Central memory CD8-positive, alpha-beta T cell (primary cell): ENCODE measurements at places on chromosomes 4 and X.

GRCh38 chrX:84156821-84157220, 31.2 kb downstream of the RPS6KA6 start:
- no peak for DNase-seq
- H3K36me3 ChIP-seq, result no peaks in the 10 kb centered on the region
- no peak overlapping the region for H3K27ac ChIP-seq
- no peaks in the 10 kb centered on the region for H3K27me3 ChIP-seq

- no peak for DNase-seq
- peaks cover 2% of the 10 kb centered on the region for H3K36me3 ChIP-seq
- H3K27ac ChIP-seq, result no peak overlapping the region
- peaks cover 8% of the 10 kb centered on the region for H3K4me1 ChIP-seq
- H3K27me3 ChIP-seq, result no peaks in the 10 kb centered on the region
- no peak overlapping the region for H3K4me3 ChIP-seq
Observed at GRCh38 chr4:48190839-48191238, 56.8 kb upstream of the TXK start.

DNA sequence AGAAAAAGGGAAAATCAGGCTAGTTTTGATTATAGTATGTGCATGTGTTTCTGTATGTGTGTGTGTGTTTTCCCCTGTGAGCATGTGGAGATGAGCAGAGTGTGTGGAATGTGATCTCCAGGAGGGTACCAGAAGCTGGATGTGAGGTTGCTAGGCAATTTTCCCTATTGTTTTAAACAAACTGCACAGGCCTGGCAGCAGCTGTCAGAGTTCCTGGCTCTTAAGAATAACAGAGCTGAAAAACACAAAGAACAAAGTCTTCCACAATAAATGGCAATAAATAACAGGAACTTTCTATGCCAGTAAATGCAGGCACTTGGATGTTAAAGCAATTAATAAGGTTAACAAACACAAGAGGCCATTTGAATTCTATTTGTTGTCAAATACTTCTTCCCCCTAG, 344.6 kb upstream of the CTSO start:
- no peaks in the 10 kb centered on the region for H3K36me3 ChIP-seq
- no peak overlapping the region for H3K27ac ChIP-seq
- no peaks in the 10 kb centered on the region for H3K27me3 ChIP-seq
- DNase-seq, result no peak
- H3K4me1 ChIP-seq, result no peaks in the 10 kb centered on the region

DNA sequence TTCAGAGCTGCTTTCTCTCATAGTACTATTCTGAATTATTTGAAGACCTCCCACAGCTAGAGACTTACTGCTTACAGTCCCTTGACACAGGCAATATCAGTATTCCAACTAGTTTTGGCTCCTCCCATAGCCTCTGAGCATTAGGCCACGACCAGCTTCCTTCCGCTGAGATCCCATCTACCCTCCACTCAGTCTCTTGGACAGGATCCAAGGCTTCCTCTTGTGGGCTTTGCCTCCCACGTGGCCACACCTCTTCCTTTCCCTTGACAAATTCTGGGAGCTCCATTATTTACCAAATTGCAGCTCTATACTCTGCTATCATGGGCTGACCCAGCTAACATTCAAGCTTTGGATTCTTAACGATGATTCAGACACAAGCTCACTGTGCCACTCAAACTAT, 470.4 kb upstream of the GALNT7 start:
- H3K36me3 ChIP-seq, result no peaks in the 10 kb centered on the region
- H3K4me1 ChIP-seq, result no peaks in the 10 kb centered on the region
- no peak for DNase-seq
- H3K27me3 ChIP-seq, result no peaks in the 10 kb centered on the region
- H3K27ac ChIP-seq, result no peak overlapping the region

DNA sequence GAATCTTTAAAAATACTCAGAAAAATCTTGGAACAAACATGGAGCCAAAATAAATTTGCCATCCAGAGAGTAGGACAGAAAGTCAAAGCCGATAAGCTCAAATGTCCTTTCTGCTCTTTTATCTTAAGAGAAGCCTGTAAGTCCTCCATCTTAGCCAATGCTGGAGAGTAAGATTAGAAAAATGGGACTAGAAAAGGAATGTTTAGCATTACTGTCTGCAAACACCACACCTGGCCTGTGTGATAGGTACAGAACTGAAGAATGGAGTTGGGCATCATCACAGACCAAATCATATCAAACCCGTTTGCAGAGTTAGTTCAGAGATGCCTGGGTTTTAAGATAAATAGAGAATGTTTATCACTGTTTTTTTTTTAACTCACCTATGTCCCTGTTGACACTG, 10.5 kb upstream of the SLC39A8 start:
- H3K4me1 ChIP-seq, result no peaks in the 10 kb centered on the region
- no peak for DNase-seq
- H3K27ac ChIP-seq, result no peak overlapping the region
- no peak overlapping the region for H3K4me3 ChIP-seq
- no peaks in the 10 kb centered on the region for H3K27me3 ChIP-seq

GRCh38 chr4:77015390-77015789, 60.4 kb downstream of the CCNI start:
- no peaks in the 10 kb centered on the region for H3K27me3 ChIP-seq
- H3K4me1 ChIP-seq, result peaks cover 22% of the 10 kb centered on the region
- DNase-seq, result no peak
- H3K4me3 ChIP-seq, result no peak overlapping the region

DNA sequence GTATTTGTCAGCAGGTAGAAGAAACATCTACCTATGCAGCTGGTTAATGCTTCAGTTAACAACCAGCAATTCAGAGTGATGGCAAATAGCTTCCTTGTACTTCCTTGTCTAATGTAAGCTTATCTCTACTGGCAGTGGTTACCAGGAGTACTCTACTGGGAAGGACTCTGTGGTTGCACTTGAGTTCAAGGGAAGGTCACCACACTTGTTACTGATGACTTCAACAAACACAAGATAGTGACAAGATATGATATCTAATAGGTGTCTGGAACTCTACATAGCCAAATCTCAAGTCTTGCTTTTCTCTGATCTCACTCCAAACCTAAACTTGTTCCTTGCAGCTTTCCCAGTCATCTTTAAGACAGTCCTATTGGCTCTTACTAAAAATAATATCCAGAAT, 1644.9 kb upstream of the TENM3 start:
- no peak overlapping the region for H3K27ac ChIP-seq
- no peaks in the 10 kb centered on the region for H3K27me3 ChIP-seq
- H3K36me3 ChIP-seq, result no peaks in the 10 kb centered on the region

DNA sequence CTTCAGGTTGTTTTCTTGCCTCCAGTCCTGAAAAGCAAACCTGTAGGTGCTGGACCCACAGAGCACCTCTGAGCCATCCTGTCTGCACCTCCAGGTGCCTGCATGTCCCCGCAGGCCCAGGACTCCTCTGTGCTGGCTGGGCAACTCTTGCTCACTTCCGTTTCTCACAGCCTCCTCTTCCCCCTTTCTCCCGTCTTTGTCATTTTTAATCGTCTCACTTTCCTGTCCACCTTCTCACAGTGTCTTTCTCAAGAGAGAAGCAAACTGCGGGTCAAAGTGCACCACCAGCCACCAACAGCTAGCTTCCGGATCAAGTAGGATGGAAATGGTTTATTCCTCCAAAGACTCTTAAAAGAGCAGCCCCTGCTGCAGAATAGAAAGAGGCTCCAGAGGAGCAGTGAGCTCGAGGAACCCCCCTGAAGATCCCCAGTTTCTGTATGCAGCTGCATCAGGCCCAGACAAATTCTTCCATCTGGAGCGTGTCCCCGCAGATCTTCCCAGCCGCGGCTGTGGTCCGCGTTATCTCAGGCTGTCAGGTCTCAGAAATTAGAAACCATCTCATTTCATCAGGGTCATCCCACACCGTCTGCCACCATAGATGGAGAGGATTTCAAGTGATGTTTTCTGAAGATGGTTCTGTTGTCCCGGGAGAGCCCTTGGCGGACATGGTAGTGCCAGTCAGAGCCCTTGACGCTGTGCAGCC, 87.7 kb downstream of the FHDC1 start:
- no peak overlapping the region for H3K27ac ChIP-seq
- peaks cover 27% of the 10 kb centered on the region for H3K27me3 ChIP-seq
- H3K4me1 ChIP-seq, result no peaks in the 10 kb centered on the region
- H3K4me3 ChIP-seq, result no peak overlapping the region

DNA sequence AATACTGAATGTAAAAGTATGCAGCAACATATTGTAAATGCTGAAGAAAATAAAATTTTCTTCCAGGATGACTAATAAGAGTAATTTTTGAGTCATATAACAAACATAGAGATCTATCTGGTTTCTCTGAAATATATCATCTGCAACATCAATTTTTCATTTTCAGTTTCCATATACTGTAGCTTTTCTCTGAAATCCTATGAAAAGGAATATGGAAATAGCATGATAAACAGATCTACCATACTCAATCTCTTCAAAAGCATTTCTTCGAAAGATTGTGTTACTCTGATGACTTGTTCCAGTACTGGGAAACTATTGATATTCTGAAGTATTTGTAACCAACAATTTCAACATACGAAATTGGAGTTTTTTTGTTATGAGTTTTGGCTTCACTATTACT, 1156.7 kb downstream of the FAM133A start:
- no peaks in the 10 kb centered on the region for H3K4me1 ChIP-seq
- H3K4me3 ChIP-seq, result no peak overlapping the region
- H3K27me3 ChIP-seq, result no peaks in the 10 kb centered on the region

DNA sequence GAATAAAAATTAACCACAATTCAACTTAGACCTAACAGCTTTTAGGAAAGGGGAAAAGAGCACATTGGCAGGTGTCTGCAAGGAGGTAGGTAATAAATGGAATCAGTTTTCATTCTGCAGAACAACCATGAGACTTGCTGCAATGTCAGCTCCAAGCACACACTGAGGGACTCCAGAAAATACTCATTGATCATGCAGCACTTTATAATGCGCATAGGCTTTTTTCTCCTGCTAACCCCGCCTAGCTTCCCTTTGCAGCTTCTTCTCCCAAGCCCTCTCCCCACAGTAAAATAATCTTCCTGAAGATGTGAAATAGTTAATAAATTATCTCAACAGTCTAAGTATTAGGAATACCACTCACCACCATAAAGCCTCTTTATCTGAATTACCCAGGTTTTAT, 36.9 kb downstream of the ANKRD17 start:
- peaks cover 39% of the 10 kb centered on the region for H3K4me1 ChIP-seq
- no peaks in the 10 kb centered on the region for H3K27me3 ChIP-seq
- no peak overlapping the region for H3K27ac ChIP-seq

GRCh38 chrX:105191878-105192277, 28.6 kb downstream of the TEX13A start:
- H3K36me3 ChIP-seq, result no peaks in the 10 kb centered on the region
- no peak overlapping the region for H3K4me3 ChIP-seq
- no peak for DNase-seq
- H3K27ac ChIP-seq, result no peak overlapping the region
- no peaks in the 10 kb centered on the region for H3K27me3 ChIP-seq

- no peak overlapping the region for H3K4me3 ChIP-seq
- no peak for DNase-seq
- H3K4me1 ChIP-seq, result no peaks in the 10 kb centered on the region
- no peaks in the 10 kb centered on the region for H3K36me3 ChIP-seq
- H3K27me3 ChIP-seq, result no peaks in the 10 kb centered on the region
- no peak overlapping the region for H3K27ac ChIP-seq
Observed at GRCh38 chrX:142214081-142214480, 9.0 kb upstream of the MAGEC2 start.

DNA sequence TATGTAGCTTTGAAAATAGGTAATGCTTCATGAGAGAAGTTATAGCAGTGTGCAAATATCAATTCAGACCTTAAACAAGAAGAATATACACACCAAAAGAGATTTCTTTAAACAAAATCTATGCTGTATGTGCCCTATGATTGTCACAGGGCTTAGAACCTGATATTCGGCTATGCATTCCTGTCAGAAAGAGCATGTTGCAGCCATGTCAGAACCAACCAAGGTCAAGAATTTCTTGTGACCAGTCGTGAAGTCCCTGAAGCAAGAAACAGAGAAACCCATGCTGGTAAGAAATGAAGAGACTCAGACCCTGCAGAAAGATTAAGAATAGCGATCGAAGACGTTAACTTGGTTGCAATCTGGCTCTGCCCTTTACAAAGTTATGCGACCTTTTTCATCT, 210.3 kb upstream of the SPIN4 start:
- H3K36me3 ChIP-seq, result peaks cover 2% of the 10 kb centered on the region
- H3K4me1 ChIP-seq, result peaks cover 30% of the 10 kb centered on the region
- H3K27me3 ChIP-seq, result peaks cover 5% of the 10 kb centered on the region
- peak overlapping the region; percentile 97 for H3K4me3 ChIP-seq
- H3K27ac ChIP-seq, result peak overlapping the region; percentile 97

DNA sequence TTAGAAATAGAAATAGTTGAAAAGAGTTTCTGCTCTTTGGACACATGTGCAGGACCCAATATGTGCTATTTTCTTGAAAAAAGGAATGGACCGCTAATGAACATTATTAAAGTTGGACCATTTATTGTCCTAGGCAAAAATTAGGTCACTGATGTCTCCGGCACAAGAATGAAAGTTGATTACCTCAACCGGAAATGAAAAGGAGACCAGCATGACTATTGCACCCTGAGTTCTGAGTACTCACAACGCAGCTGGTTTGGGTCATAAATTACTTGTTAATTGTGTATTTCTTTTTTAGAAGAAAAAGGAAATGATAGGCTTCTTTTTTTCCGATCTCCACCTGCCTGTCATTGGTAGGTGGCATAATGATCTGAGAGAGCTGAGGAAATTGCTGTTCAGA, 232.7 kb downstream of the ARHGAP24 start:
- no peaks in the 10 kb centered on the region for H3K4me1 ChIP-seq
- H3K4me3 ChIP-seq, result no peak overlapping the region
- H3K27ac ChIP-seq, result no peak overlapping the region
- no peaks in the 10 kb centered on the region for H3K36me3 ChIP-seq
- no peak for DNase-seq

DNA sequence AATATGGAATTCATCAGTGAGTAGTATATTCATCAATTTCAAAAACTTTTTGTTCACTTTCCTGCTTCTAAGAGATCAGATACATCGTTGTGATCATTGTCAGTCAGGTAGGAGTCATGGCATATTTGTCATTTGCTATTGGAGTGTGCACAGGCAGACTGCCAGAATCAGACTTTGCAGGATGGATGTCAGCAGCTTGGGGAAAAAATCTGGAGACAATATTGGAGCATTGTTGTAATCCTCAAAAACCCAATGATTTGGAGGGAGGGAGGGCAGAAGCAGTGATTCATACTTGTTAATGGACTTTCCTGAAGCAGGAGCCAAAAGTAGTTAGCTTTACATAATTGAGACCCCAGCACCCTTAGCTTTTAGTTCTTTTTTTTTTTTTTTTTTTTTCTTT, 59.6 kb upstream of the DRP2 start:
- peaks cover 2% of the 10 kb centered on the region for H3K36me3 ChIP-seq
- DNase-seq, result no peak
- H3K27me3 ChIP-seq, result no peaks in the 10 kb centered on the region
- H3K4me1 ChIP-seq, result no peaks in the 10 kb centered on the region
